ENCODE measurements at places on chromosomes 5 and 9.

DNA sequence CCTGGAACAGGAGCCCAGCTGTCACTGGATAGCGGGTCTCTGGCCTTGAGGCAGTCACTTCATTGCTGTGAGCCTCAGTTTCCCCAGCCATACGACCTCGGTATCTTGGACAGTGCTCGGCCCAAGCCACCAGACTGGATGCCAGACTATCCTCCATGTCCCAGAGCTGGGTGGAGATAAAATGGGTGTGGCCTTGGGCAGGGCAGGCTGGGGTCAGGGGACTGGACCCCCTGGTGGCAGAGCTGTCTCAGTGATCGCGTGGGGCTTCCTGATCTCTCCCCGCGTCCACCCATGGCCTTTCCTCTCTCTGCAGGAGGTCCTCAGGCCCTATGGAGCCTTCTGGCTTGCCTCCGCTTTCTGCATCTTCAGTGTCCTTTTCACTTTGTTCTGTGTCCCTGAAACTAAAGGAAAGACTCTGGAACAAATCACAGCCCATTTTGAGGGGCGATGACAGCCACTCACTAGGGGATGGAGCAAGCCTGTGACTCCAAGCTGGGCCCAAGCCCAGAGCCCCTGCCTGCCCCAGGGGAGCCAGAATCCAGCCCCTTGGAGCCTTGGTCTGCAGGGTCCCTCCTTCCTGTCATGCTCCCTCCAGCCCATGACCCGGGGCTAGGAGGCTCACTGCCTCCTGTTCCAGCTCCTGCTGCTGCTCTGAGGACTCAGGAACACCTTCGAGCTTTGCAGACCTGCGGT is 10.0 kb downstream of the SLC2A8 start:
- DNase-seq = peak; percentile 90

DNA sequence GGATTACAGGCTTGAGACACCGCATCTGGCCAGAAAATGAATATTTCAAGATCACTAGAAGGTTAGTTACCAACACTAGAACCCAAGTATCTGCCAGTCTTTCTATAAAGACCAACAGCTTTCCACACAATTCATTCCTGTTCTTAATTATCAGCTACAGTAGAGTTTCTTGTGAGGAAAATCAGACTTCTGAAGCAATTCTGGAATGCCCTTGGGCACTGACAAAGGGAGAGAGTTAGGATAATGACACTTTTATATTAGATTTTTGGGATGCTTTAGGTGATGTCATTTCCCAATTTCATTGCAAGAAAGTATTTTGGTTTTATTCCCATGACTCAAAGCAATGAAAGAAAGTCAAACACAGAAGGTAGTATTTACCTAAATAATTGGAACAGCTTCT is 497.0 kb upstream of the TUSC1 start:
- DNase-seq = no peak

- DNase-seq = no peak
Observed at GRCh38 chr9:96612105-96612965, 7.3 kb downstream of the CDC14B start.

GRCh38 chr5:146165460-146165859 is 17.0 kb downstream of the LARS1 start:
- DNase-seq = no peak

DNA sequence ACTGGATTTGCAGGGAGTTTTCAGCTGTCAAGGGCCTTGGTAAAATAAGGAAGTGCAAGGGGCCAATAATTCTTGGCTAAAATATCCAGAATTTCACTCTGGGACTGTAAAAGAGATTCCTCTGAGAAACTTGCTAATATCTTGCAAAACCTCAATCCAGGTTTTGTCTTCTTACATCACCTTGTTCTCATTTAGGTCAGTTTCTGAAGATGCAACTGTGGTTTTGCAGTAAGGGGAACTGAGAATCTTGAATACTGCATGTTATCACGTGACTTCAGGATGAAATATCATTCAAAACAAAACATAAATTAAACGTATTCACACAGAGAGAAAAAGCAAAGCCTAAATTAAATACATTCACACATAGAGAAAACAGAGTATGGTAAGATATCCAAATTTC is 35.0 kb upstream of the RIC1 start:
- DNase-seq = no peak

DNA sequence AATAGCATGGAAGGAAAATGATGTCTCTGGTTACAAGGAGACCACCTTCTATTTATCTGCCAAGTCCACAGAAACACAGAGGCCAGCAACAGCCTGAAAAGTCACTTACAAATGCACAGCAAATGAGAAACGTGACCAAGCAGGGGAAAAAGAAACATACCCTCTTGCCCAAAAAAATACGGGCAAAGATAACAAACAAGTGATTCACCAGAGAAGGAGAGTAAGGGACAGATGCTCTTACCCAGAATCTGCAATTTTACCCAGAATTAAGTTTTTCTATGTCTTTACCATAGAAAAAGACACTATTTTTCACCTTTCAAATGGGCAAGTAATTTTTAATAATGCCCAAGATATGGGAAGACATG is 28.1 kb downstream of the CAMSAP1 start:
- no peak for DNase-seq

GRCh38 chr9:121300283-121301119 is 32.5 kb downstream of the GSN start:
- no peak for DNase-seq

- DNase-seq = no peak
Observed at GRCh38 chr9:113857875-113858274, 18.2 kb upstream of the ZNF618 start.

DNA sequence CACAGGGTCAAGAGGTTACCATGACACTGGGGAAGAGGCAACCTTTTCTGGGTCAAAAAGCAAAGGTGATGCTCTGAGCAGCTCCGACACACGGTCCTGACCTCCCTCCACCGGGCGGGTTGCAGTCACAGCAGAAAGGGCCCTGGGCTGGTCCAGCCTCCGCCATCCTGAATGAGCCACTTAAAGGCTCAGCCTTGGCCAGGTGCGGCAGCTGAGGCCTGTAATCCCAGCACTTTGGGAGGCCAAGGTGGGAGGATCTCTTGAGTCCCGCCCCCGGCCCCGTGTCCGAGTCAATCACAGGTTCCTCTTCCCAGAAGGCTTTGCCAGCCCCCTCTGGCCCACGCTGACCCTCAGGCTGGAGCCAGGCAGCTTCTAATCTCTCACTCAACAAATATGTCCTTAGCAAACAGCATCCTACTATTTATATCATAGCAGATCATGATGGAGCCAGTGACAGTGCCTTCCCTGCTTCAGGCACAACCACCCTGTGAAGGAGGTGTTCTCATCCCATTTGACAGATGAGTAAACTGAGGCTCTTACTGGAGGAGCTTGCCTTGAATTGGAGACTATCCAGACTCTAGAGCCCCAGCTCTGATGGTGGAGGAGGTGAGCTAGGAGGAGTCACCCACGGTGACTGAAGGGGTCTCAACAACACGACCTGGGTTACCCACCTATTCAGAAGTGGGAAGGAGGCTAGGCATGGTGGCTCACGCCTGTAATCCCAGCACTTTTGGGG is 79.1 kb downstream of the LRSAM1 start:
- DNase-seq = no peak

- no peak for DNase-seq
Observed at GRCh38 chr9:1722404-1722803, 292.7 kb upstream of the SMARCA2 start.

DNA sequence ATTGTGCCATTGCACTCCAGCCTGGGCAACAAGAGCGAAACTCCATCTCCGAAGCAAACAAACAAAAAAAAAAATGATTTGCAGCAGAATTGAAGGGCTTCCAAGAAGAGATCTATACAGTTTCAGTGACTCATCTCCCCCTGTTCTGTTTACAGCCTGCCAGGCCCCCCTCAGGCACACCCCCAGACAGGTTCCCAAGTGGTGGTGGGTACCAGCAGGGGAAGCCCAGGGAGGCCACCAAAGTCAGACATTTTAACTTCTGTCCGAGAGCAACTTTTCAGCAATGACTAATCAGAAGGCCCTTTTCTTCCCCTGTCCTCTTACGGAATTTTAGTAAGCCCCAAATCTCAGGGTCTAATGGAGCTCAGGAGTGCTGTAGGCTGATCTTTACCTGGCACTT is 98.7 kb downstream of the PAX5 start:
- no peak for DNase-seq

GRCh38 chr5:111447822-111448221 is 64.5 kb downstream of the STARD4 start:
- DNase-seq = peak; percentile 86

DNA sequence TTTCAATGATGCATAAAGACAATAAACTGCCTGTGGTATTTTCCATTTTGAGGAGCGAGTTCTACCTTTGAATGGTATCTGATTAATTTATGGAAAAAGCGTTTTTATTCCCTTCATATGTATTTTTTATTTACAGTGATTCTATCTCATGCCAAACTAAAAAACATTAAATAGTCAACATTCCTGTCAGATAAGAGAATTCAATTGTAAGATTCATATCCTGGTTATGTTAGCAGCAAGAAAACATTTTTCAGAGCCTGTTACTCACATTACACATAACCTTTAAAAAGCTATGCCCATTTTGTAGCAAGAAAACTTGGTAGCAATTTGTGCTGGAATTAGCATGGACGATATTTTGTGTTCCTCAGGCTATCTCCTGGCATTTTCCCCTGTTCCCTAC is 55.1 kb upstream of the PRLR start:
- no peak for DNase-seq

Measured in SK-N-DZ (cell line).